Esophagus muscularis mucosa (tissue), 4 donors: ENCODE measurements at places on chromosomes 1 and 21. TPM values are rescaled to one million over a fixed set of nuclear protein-coding genes. Genes with fewer than 3 reads are reported as not detected.

Gene ZNF648
- total RNA-seq, result not detected

Gene LMX1A
- total RNA-seq, result 0.33 TPM

Gene SLAMF7
- 0.52 TPM for total RNA-seq

- DNase-seq, result no peak
Measured at GRCh38 chr21:45871616-45872236, 109.8 kb upstream of the COL6A1 start.

DNA sequence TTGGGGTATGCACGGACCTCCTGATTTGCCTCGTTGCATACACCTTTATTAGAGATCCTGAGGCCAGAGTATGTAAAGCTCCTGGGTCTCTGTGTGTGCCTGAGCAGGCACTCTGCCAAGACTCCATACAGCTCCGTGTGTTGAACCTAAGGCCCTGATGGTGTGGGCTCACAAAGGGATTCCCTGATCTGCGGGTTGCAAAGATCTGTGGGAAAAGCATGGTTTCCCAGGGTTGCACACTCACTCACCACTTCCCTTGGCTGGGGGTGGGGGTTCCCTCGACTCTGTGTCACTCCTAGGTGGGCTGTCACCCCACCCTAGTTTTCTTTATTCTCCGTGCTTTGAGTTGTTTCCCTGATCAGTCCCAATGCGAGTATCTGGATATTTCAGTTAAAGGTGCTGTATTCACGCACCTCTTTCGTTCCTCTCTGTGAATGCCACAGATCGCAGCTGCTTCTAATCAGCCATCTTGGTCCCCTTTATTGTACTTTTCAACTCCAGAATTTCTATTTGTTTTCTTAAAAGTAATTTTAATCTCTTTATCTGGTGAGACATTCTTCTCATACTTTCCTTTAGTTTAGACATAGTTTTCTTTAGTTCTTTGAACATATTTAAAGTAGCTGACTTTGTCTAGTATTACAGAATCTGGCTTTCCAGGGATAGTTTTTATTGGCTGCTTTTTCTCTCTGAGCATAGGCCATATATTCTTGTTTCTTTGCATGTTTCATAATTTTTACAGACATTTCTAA lies 39.0 kb upstream of the F3 start:
- no peak for DNase-seq

DNA sequence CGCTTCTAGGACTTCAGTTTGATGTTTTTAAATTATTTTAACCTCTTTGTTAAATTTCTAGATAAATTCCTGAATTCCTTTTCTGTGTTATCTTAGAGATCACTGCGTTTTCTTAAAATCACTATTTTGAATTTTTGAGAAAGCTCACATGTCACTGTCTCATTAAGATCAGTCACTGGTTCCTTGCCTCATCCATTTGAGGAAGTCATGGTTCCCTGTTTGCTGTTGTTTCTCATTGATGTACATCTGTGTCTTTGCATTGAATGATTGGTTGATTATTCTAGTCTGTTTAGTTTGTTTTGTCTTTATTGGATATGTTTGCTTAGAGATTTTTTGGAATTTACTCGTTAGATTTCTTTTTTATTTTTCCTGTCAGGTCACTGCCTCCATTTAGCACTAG lies 50.1 kb downstream of the CRP start:
- DNase-seq, result no peak

GRCh38 chr1:204408074-204408507 lies 3.5 kb downstream of the PPP1R15B start:
- peak; percentile 92 for DNase-seq

DNA sequence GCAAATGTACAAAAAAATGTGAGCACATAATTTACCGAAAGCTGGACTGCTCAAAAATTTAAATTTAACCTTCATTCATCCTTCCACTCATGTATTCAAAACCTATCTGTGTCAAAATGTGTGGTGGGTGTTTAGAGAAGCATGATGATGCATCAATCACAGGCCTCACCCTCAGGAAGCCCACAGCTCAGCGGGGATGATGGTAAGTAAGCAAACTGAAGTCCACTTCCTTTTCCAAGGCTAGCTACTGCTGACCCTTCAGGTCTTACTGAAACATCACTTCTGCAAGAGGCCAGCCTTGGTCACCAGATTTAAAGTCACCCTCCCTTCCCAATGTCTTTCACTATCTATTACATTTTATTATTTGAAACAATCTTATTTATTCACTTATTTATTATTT lies 254.5 kb downstream of the DNM3 start:
- no peak for DNase-seq

- peak; percentile 92 for DNase-seq
Measured at GRCh38 chr1:32014199-32014947, 705 bp downstream of the KHDRBS1 start.
